ENCODE measurements at places on chromosomes 12 and 14. TPM values are rescaled to one million over a fixed set of nuclear protein-coding genes. Genes with fewer than 3 reads are reported as not detected.

DNA sequence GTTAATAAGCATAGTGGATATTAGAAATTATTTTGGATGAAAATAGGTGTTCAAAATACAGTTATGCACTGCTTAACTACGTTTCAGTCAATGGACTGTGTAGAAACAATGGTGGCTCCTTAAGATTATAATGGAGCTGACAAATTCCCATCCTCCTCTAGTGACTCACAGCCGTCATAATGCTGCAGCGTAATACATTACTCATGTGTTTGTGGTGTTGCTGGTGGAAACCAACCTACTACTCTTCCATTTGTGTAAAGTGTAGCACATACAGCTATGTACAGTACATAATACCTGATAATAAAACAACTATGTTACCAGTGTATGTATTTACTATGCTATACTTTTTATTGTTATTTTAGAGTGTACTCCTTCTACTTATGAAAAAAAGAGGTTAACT is 111.2 kb upstream of the TMCC3 start:
- no peak for DNase-seq

DNA sequence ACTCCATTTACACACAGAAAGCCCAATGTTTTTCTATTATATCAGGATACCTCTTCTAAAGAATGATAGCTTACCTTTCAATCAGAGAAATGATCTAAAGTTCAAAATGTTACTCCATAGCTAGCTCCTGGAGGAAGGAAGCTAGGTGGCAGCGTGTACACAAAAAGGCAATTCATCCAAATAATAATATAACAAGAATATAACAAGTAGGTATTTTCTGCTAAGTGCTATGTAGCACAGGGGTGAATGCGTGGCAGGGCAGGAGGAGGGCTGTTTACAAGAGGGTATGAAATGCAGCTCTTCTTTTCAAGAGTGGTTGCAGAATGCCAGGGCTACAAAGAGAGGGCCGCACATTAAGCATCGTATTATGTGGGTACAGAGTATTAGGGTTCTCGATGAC is 663 bp upstream of the SNAPC1 start:
- DNase-seq = no peak

GRCh38 chr14:24979725-24980239 is 70.2 kb downstream of the STXBP6 start:
- DNase-seq = no peak

Gene LUM
- total RNA-seq = 0.28 TPM

Gene ABCD2
- 0.05 TPM for total RNA-seq

Measured in WTC11 (cell line).